ENCODE measurements at places on chromosomes 6 and 20.

DNA sequence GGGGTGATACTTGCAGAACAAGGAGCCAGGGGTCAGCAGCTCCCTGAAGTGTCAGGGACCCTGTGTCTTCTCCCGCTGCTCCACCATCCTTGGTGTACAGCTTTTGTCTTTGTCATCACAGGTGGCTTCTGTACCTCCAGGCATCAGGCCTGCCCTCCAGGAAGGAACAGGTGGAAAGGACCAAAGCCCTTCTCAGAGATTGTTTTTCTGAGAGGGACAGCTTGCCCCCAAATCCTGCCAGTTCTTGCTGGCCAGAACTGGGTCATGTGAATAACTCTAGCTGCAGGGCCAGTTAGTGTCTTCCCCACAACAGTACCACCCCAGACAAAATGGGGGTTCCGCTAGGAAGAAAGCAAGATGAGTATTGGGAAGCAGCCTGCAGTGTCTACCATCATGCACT is 31.4 kb downstream of the SNPH start:
- no peak for DNase-seq

- DNase-seq: no peak
Observed at GRCh38 chr6:5093231-5094015, 8.3 kb downstream of the PPP1R3G start.

GRCh38 chr6:98039904-98040607 is 757.0 kb upstream of the MMS22L start:
- DNase-seq: no peak

- DNase-seq: no peak
Observed at GRCh38 chr6:38703949-38704590, 1.1 kb upstream of the GLO1 start.

GRCh38 chr6:46368169-46368536 is 123.1 kb downstream of the RCAN2 start:
- no peak for DNase-seq

DNA sequence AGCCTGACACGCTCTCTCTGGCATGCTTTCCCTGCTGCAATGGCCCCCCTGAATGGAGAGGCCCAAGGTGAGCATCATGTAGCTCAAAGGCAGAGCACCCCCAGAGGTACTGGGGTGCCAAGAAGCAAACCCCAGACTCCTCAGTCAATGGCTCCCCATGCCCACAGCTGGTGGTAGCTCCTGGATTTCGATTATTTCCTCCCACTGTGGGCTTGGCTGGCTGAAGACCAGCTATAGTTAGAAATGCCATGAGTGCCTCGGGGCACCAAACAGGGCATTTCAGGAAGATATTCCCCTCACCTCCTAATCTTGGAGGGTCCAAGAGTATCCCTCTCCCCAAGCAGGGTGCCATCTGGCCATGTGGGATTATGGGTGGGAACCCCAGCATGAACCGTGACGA is 16.8 kb downstream of the MAP1LC3A start:
- DNase-seq: no peak

- no peak for DNase-seq
Observed at GRCh38 chr20:54176610-54177009, 2.8 kb upstream of the CYP24A1 start.

DNA sequence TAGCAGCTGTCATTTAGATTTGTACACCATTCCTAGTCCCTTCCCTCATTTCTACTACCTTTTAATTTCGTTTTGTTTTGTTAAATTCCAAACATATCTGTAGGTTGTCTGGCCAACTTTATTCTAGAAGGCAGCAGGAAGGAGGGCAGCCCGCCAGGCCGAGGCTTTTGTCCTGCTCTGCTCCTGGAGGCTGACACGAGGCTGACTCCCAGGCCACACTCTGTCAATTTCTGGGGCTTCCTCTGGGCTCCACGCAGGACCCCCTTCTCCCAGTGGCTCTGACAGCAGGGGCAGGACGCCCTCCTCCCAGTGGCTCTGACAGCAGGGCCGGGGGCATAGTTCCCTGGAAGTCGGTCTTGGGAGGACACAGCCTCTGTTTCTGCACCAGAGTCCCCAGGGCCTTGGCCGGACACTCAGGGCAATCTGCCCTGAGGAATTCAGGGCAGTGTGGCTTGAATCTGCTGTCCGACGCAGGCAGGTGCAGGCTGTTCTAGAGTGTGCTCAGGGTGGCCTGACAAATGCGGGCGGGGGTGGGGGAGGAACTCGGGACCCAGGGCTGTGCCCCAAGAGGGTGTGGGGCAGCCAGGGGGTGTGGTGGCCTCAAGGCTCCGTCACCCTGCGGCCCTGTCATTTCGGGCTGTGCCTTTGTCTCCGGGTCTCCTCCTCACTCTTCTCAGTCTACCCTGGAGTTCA is 11.8 kb downstream of the SMOC2 start:
- no peak for DNase-seq

DNA sequence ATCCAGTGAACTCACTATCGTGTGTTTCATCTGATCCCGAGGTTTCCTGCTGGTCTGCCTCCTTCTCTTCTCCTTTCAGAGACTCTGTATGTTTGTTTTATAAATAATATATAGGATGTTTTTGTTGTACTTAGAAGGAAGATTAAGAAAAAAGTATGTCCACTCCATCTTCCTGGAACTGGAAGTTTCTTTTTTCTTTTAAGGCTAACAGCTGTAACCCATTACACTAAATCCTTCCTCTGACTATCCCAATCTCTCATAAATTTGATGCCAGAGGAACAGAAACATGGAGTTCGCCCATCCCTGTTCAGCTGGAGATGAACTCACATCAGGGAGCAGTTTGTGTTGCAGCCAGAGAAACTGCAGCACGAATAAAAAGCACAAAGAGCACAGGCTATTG is 20.7 kb downstream of the RIPK1 start:
- DNase-seq: no peak

- DNase-seq: no peak
Observed at GRCh38 chr6:32818867-32819266, 2.1 kb upstream of the HLA-DOB start.

GRCh38 chr20:13755809-13756208 is 28.9 kb downstream of the ESF1 start:
- no peak for DNase-seq

- DNase-seq: no peak
Observed at GRCh38 chr6:116059713-116060571, 749 bp downstream of the FRK start.

DNA sequence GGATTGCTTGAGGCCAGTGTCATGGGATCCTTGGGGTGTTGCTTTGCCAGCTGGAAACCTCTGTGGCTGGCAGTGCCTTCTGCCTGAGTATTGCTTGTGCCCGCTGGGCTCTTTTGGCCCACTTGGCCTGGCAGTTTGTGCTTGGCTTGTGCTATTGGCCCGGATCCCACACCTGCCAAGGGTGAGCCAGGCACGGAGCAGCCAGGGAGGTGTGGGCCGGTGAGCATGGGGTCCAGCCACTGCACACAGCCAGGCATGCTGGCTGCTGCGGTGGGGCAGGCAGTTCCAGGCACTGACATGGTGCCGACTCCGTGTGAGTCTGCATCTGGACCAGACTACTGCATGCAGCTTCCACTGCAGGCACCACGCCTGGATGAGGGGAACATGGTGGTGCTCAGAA is 62.5 kb upstream of the SYNCRIP start:
- DNase-seq: no peak

- no peak for DNase-seq
Observed at GRCh38 chr6:52388790-52389189, 26.8 kb downstream of the PAQR8 start.

GRCh38 chr6:13229205-13230085 is 98.9 kb downstream of the TBC1D7 start:
- DNase-seq: no peak

GRCh38 chr6:163092876-163093275 is 321.6 kb upstream of the QKI start:
- DNase-seq: no peak

DNA sequence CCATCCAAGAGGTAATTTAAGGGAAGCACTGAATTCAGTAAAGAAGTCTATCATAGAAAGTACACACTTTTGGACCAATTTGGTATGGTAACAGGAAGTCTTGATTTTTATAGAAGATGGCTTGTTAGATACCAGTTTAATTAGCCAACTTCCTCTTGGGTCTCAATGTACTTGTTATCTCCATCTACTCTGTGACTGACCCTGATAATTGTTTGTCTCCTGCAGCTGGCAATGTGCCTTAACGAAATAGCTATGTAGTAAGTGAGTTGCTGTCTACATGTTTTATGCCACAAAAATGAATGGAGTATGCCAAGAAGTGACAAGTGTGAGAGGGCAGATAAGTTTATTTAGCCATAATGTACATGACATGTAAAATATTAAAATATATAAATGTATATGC is 410.5 kb upstream of the MAN1A1 start:
- no peak for DNase-seq

- no peak for DNase-seq
Observed at GRCh38 chr6:107823047-107823557, 1.0 kb downstream of the SCML4 start.

- DNase-seq: no peak
Observed at GRCh38 chr6:72636786-72637185, 14.9 kb downstream of the KCNQ5 start.

DNA sequence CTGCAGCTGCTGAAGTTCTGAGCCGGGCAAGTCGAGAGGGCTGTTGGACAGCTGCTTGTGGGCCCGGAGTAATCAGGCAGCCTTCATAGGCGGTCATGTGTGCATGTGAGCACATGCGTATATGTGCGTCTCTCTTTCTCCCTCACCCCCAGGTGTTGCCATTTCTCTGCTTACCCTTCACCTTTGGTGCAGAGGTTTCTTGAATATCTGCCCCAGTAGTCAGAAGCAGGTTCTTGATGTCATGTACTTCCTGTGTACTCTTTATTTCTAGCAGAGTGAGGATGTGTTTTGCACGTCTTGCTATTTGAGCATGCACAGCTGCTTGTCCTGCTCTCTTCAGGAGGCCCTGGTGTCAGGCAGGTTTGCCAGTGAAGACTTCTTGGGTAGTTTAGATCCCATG is 21.2 kb upstream of the MAPK13 start:
- no peak for DNase-seq

GRCh38 chr6:161890832-161891297 is 617.0 kb upstream of the AGPAT4 start:
- DNase-seq: no peak

GRCh38 chr6:22838345-22838744 is 269.0 kb downstream of the HDGFL1 start:
- no peak for DNase-seq

DNA sequence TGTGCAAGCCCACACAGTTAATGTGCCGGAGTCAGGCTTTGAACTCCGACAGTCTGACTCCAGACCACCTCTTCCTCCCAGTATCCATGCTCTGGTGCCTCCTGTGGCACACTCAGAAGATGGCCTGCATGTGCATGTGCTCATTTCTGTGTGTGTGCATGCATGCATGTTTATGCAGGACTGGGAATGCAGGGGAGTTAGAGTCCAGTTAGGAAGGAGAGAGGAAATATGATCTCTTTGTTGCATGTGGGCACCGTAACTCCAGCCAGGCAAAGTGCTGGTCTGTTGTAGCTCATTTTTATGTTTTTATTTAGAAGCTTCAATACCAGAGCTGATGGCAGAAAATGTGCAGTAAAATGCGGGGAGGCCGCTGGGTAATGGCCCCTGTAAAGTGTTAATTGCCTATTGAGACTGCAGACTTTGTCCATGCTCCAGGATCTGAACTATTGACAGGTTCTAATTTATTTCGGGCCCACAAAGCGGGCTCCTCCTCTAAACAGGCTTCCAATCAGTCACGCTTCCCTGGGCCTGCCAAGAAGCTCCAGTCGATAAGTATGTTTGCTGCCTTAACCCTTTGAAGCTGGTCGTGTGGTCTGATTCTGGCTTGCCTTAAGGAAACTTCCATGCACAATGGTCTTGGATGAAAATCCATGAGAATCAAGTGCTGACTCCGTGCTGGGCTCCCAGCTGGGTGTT is 248.3 kb downstream of the DHX35 start:
- DNase-seq: no peak

- DNase-seq: no peak
Observed at GRCh38 chr6:84588697-84589080, 175.7 kb downstream of the TBX18 start.

- no peak for DNase-seq
Observed at GRCh38 chr20:38970302-38970701, 8.2 kb downstream of the DHX35 start.

GRCh38 chr20:6269168-6269873 is 146.5 kb upstream of the FERMT1 start:
- DNase-seq: no peak

DNA sequence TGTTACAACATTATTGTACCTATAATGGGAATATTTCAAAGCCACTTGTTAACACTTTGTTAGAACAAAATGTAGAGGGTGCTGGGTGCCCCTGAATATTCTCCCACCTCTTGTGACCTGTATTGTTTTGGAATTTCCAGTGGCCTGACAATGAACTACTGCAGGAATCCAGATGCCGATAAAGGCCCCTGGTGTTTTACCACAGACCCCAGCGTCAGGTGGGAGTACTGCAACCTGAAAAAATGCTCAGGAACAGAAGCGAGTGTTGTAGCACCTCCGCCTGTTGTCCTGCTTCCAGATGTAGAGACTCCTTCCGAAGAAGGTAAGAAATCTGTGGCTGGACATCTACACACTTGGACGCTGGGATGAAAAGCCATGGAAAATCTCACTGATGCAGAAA is 28.9 kb downstream of the PLG start:
- DNase-seq: no peak

GRCh38 chr6:35058358-35058675 is 82.8 kb downstream of the TCP11 start:
- DNase-seq: no peak

GRCh38 chr6:73782911-73783310 is 86.9 kb downstream of the CD109 start:
- no peak for DNase-seq

DNA sequence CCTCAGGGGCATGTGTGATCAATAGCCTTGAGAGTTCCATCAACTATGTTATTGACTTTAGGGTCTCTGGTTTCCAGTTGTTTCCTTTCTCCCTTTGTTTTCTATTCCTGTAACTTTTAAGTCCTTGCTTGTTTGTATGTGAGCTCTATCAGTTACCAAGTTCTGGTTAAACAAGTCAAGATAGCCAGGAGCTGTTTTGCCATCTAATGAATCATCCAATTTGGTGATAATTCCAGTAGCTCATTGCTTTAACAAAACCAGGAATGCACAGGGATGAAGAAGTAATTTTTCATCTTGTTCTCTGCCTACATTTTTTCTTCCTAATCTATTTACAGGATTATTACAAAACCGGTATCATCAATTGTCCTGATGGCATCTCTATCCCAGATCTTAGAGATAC is 36.5 kb downstream of the KCTD20 start:
- DNase-seq: no peak

DNA sequence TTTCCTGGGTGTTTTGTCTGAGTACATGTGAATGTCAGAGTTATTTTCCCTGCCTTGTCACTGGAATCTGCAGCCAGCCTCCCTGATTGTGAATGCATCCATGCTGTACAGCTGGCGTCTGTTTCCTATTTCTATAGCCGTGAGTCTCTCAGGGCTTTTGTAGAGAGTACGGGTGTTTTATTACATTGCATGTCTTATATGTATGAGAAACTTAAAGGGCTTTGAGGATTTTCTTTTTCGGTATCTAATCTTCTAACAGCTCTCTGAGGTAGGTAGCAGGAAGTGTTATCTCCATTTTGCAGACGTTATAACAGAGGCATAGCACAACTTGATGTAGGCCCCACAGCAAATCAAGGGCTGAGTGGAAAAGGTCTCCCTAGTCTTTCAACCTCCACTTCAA is 272.9 kb downstream of the PRL start:
- no peak for DNase-seq

Data from CD14-positive monocyte (primary cell).